ENCODE measurements at places on chromosomes 7 and 10.
A peak's percentile ranks its signal among the peaks of the same experiment; 100 is the strongest.

DNA sequence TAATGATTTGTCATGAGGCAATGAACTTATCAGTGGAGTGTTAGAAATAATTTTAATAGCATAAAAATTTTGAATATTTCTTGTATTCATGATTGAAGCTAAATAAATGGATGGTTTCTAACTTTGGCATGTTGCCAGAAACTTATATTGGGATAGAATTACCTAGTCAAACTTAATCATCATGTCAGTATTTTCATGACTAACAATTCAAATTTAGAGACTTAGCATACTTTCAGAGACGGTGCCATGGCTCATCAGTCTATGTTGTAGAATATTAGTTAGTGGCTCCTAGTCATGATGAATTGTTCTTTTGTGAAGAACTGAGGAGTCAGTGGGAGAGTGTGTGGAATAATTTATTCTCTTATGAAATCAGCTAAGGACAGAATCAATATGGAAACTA, 599.6 kb upstream of the POT1 start:
- DNase-seq = no peak

DNA sequence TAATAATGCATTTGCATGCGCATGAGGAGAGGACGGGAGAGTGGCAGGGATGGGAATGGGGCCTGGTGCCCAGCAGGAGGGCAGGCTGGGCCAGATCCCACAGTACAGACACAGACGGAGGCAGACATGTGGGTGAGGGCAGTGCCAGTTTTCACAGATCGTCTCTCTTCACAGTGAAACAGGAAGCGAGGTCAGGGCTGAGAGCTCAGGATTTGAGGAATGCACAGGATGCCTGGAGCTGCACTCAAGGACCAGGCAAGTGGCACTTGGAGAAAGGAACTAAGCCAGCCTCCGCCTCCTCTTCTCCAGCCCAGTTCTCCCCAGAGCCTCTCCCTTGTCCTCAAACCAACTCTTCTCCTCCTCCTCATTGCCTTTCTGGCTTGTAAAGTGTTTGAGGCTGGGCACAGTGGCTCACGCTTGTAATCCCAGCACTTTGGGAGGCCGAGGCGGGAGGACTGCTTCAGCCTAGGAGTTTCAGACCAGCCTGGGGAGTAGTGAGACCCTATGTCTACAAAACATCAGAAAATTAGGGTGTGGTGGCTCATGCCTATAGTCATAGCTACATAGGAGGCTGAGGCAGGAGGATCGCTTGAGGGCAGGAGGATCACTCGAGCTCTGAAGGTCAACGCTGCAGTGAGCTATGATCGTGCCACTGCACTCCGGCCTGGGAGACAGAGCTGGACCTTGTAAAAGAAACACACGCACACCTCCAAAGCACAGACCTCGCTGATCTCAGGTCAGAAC, 115.2 kb downstream of the HIP1 start:
- DNase-seq = no peak

GRCh38 chr10:43134126-43134905, 3.9 kb upstream of the CSGALNACT2 start:
- DNase-seq = no peak

- no peak for DNase-seq
These were observed 1.0 kb upstream of the PLXDC2 start for GRCh38 chr10:19815036-19815730.

DNA sequence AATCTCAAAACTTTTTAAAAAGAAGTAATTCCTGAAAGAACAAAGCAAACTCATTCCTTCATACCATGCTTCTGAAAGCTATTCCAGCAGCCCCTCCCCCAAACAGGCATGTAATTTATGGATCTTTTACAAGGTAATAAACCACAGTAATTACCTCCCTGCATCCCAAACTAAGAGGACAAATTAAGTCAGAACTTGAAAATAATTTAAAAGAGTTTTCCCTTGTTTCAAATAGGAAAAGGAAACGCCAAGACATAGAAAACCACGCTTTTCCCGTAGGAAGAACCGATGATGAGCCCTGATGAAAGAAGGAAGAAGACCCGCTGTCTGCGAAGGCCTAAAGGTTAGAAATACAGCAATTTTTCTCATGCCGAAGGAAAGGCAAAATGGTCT, 8.9 kb downstream of the HOXA4 start:
- DNase-seq = no peak

- no peak for DNase-seq
These were observed 5.0 kb upstream of the HOXA13 start for GRCh38 chr7:27204851-27205322.

DNA sequence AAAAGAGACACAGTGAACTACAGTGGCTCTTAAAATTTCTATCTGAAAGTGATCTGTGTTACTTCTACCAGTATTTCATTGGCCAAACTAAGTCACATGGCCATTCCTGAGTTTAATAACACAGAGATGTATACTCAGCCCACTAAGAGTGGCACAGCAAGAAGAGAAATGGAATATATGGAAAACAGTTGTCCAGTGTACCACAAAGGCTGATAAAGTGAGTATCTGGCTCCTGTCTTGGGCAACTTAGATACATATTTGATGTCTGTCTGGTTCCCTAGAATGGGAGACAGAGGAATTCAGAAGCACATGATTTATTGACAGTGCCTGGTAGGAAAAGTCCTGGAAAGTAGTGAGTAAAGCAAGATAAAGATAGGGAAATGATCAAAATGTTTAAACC, 10.1 kb upstream of the PON1 start:
- DNase-seq = no peak

GRCh38 chr7:2513702-2514101, 5.9 kb upstream of the LFNG start:
- no peak for DNase-seq

DNA sequence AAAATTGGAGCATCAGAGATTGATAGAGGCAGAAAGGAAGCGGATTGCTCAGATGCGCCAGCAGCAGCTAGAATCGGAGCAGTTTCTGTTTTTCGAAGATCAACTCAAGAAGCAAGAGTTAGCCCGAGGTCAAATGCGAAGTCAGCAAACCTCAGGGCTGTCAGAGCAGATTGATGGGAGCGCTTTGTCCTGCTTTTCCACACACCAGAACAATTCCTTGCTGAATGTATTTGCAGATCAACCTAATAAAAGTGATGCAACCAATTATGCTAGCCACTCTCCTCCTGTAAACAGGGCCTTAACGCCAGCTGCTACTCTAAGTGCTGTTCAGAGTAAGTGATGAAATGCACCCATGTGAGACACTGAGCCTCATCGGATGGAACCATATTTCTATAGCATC, 33.1 kb downstream of the STAMBPL1 start:
- no peak for DNase-seq

- DNase-seq = no peak
These were observed 106.5 kb downstream of the MAPK8 start for GRCh38 chr10:48412933-48413332.

- DNase-seq = no peak
These were observed 76.7 kb downstream of the CALD1 start for GRCh38 chr7:134856091-134856490.

DNA sequence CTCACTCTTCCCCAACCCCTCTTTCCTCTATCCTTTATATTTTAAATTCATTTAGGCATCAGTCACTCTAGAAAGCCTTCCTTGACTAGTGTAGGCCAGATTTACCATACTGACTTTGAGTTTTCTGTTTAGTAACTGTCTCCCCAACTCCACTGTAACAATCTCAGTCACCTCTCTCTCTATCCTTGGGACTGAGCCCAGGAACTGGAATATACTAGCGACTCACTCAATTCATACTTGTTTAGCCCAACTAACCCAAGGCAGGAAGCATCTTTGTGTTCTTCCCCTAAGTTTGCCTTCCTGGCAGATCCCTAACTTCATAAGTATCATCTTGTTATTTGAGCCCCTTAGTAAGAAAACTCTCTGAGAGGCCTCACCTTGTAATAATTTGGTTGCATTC, 19.1 kb downstream of the PLCE1 start:
- DNase-seq = no peak

GRCh38 chr10:19918794-19919193, 102.6 kb downstream of the PLXDC2 start:
- DNase-seq = no peak

- DNase-seq = no peak
These were observed 209.9 kb downstream of the CRPPA start for GRCh38 chr7:16211402-16211925.

GRCh38 chr10:4214908-4215307, 429.9 kb upstream of the KLF6 start:
- no peak for DNase-seq

- DNase-seq = no peak
These were observed 449.9 kb downstream of the POM121L12 start for GRCh38 chr7:53485354-53485753.

DNA sequence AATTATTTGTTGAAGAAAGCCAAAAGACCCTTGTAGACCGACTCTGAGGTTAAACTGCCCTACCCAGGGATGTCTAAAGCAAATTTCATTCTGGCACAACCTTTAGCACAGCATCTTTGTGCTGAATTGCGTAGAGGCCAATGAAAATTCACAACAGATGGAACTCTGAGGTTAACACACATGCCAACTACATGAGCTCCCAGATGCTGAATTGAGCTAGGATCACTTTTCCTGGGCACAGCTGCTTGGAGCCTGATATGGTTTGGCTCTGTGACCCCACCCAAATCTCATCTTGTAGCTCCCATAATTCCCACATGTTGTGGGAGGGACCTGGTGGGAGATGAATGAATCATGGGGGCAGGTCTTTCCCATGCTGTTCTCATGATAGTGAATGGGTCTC, 158.0 kb upstream of the PTN start:
- DNase-seq = no peak

GRCh38 chr10:113216102-113216501, 266.1 kb downstream of the TCF7L2 start:
- DNase-seq = no peak

DNA sequence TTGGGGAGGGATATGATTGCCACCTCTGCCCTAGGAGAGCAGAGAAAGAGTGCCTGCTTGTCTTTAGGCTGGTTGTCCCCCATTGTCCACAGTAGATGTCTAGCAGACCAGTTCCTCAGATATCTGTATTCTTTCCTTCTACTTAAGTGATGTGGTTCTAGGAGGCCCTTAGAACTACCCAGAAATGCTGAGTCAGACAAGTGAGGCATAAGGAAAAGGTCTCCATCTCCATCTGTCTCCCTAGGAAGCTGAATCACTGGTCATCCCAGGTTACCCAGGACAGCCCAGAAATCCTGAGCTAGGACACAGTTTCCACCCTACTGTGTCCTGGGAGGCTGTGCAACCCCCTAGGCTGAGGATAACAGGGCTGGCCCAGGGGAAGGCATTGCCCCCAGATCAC, 93.4 kb upstream of the INHBA start:
- no peak for DNase-seq

GRCh38 chr10:12822893-12823170, 178.7 kb downstream of the CCDC3 start:
- no peak for DNase-seq

DNA sequence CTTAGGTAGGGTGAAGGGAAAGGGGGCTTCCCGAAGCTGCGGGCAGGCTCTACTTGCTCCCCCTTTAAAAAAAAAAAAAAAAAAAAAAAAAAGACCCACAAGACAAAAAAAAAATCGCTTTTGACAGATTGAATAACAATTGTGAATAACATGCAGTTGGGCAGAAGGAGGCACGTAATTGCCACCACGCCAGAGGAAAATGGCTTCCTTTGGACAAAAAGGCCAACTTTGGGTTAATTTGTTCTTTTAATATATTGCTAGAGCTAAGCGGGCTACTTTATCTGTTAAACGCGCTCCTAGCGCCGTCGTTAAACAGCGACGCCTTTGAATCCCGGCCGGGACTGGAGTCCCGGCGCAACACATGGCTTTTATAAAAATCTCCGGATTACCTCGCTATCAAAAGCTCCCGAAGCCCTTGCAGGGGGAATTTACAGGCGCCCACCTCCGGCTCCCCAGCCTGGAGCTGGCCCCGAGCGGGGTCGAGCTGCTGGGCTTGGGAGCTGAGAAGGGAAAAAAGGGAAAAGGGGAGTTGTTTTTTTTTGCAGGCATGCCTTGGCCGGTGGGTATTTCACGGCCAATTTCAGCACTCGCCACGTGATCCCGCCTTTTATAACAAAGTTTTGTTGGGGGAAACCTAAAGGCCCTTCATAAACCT, 1.2 kb downstream of the HOXA11 start:
- DNase-seq = no peak

DNA sequence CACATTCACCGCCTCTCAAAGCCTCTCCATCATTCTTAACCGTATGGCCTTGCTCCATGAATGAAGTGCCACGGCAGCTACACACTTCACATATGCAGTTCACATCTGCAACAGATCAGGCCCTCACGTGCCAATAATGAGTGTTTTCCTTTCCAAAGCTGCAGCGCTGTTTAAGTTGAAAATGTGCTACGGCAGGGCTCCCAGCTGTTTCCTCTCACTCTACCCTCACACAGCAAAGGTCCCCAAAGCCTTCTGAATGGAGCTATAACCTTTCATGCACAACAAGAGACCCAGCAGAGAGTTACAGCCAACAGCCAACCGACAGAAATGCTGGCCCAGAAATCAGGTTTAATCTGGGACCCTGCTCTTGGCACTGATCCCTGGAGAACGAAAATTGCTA, 236.1 kb downstream of the ELMO1 start:
- DNase-seq = no peak

DNA sequence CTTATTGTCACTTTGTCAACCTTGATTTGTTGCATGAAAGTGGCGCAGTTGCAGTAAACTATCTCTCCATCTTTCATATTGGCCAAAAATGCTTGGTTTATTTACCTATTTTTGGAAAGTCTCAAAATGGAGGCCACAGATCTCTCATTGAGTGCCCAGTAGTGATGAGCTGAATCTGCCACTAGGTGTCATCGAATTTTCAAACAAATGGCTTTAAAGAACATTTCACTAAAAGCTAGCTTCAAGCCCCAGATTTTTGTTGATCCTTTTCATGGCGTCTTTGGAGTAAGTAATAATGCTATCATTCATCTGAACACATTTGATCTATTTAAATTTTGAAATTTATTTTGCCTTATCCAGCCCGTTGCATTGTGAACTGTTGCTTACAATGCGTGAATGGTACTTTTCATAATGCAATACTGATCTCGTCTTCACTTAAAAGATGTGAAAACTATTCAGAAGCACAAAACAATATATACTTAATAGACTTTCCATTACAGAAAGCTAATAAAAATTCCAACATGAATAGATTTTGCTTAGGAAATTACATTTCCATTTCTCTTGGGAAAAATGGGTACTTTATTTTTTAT, 236.2 kb downstream of the DNAJB9 start:
- no peak for DNase-seq

DNA sequence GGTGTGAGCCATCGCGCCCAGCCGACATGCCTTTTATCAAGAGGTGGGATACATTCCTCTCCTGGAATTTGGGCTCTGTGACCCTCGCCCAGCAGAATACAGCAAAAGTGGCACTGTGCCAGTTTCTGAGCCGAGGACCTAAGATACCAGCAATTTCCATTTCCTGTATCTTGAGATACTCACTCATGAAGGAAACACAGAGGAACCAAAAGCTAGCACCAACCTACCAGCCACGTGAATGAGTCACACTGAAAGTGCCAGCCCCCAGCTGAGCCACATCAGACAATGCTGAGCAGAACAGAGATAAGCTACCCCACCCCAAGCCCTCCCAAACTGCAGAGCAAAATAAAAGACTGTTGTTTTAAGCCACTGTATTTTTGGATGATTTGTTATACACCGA, 56.3 kb downstream of the CACUL1 start:
- DNase-seq = peak; percentile 7

- no peak for DNase-seq
These were observed 196.6 kb upstream of the FRMD4A start for GRCh38 chr10:14527134-14527844.

All from retinal pigment epithelial cell (primary cell).